Caco-2 (cell line): ENCODE measurements at places on chromosomes 4 and X. TPM values are rescaled to one million over a fixed set of nuclear protein-coding genes. Genes with fewer than 3 reads are reported as not detected.
A peak's percentile ranks its signal among the peaks of the same experiment; 100 is the strongest.

- H3K4me1 ChIP-seq = no peaks in the 10 kb centered on the region
- H3K27ac ChIP-seq = no peak overlapping the region
- no peak overlapping the region for H3K4me3 ChIP-seq
- no peaks in the 10 kb centered on the region for H3K36me3 ChIP-seq
Observed at GRCh38 chrX:10514891-10515290, 105.5 kb downstream of the MID1 start.

DNA sequence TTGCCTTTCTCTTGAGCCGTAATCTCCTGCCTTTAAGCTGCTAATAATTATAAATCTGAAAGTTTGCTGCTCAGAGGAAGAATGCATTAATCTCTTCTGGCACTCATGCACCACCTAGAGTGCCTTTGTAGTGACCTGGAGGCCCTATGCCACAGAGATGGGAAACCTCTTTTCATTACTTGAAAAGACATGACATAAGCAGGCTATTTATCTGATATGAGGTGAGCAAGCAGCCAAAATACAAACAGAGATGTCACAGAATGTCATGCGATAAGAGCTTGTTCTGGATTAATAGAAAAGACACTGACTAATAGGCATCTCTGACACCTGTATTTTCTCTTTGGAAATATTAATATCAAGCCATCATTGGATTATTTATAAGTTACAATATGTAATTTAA lies 42.3 kb downstream of the GABRB1 start:
- no peaks in the 10 kb centered on the region for H3K27me3 ChIP-seq
- no peak overlapping the region for H3K4me3 ChIP-seq
- H3K36me3 ChIP-seq = no peaks in the 10 kb centered on the region
- no peaks in the 10 kb centered on the region for H3K4me1 ChIP-seq
- DNase-seq = no peak
- H3K27ac ChIP-seq = no peak overlapping the region

- peak overlapping the region; percentile 50 for H3K27ac ChIP-seq
- H3K4me1 ChIP-seq = peaks cover 10% of the 10 kb centered on the region; the same call in 1 of the 2 replicates
- peak; percentile 30 for DNase-seq
- no peaks in the 10 kb centered on the region for H3K27me3 ChIP-seq
- no peak overlapping the region for H3K4me3 ChIP-seq
Observed at GRCh38 chrX:31227250-31227649, 155.4 kb upstream of the FTHL17 start.

The MAGEA4 gene
- total RNA-seq = not detected in 2 replicates

The STK32B gene
- total RNA-seq = 8.8 and 11.2 TPM in 2 replicates

The HPGDS gene
- not detected in 2 replicates for total RNA-seq

GRCh38 chr4:186622788-186623464 lies 67.6 kb upstream of the MTNR1A start:
- no peaks in the 10 kb centered on the region for H3K27me3 ChIP-seq
- peaks cover 49% of the 10 kb centered on the region for H3K4me1 ChIP-seq
- peaks cover 3% of the 10 kb centered on the region for H3K36me3 ChIP-seq
- DNase-seq = no peak
- no peak overlapping the region for H3K4me3 ChIP-seq

- H3K4me3 ChIP-seq = no peak overlapping the region
- H3K36me3 ChIP-seq = no peaks in the 10 kb centered on the region
- no peaks in the 10 kb centered on the region for H3K4me1 ChIP-seq
- no peak overlapping the region for H3K27ac ChIP-seq
Observed at GRCh38 chr4:111454961-111455360, 690.3 kb upstream of the FAM241A start.

The RHOXF2 gene
- total RNA-seq = not detected in 2 replicates

GRCh38 chr4:147056940-147057610 lies 111.4 kb upstream of the TTC29 start:
- DNase-seq = no peak
- no peak overlapping the region for H3K4me3 ChIP-seq
- H3K27me3 ChIP-seq = no peaks in the 10 kb centered on the region
- no peaks in the 10 kb centered on the region for H3K36me3 ChIP-seq

GRCh38 chrX:72272868-72273267 lies 4.2 kb downstream of the RPS4X start:
- H3K36me3 ChIP-seq = peaks cover 2% of the 10 kb centered on the region; the same call in 1 of the 2 replicates
- no peak overlapping the region for H3K4me3 ChIP-seq
- no peaks in the 10 kb centered on the region for H3K4me1 ChIP-seq
- no peaks in the 10 kb centered on the region for H3K27me3 ChIP-seq
- no peak overlapping the region for H3K27ac ChIP-seq
- DNase-seq = no peak
